ENCODE measurements at places on chromosomes 6 and 20.

- no peak for DNase-seq
These were observed 390.2 kb downstream of the PRKN start for GRCh38 chr6:162337412-162337811.

- DNase-seq = no peak
These were observed 65.2 kb upstream of the GPR6 start for GRCh38 chr6:109912952-109913351.

GRCh38 chr6:90989763-90990162 is 402.9 kb upstream of the MAP3K7 start:
- DNase-seq = no peak

DNA sequence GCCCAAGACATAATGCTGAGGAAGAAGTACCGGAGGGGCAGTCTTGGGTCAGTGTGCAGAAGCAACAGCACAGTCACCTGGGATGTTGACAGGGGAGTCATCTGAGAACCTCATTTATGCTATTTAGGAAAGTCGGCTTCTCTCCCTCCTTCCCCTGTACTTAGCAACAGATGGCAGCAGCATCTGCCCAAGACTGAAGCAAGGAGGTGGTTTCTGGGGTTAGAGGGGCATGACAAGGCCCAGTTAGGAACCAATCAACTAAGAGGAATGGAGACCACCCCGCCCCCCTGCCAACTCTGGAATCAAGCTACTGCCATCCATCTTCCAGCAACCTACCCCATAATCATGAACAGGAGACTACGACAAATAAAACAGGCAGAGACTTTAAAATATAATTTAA is 21.7 kb downstream of the RIPK1 start:
- no peak for DNase-seq

- no peak for DNase-seq
These were observed 92.5 kb downstream of the CD83 start for GRCh38 chr6:14210077-14210476.

DNA sequence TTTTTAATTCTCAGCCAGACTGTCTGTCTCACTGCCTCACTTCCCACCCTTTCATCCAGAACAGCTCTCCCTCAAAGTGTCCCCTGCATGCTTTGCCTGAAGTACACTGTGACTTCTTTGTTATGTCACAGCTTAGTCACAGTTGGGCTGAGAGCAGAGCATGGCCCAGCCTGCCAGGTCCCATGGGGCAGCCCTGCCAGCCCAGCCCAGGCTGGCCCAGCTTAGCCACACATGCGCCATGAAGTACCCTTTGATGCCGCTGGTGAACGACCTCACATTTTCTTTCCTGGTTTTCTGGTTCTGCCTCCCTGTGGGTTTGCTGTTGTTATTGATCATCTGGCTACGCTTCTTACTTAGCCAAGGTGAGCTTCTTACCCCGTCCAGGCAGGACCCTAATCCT is at the start of gene ADIG:
Gene ADIG (plus strand): TSS at position 185 of the 400 bp plus-strand sequence. CDS start 54 bp downstream, at position 239.
- no peak for DNase-seq

- no peak for DNase-seq
These were observed 45.0 kb upstream of the RIPOR2 start for GRCh38 chr6:24980507-24981385.

DNA sequence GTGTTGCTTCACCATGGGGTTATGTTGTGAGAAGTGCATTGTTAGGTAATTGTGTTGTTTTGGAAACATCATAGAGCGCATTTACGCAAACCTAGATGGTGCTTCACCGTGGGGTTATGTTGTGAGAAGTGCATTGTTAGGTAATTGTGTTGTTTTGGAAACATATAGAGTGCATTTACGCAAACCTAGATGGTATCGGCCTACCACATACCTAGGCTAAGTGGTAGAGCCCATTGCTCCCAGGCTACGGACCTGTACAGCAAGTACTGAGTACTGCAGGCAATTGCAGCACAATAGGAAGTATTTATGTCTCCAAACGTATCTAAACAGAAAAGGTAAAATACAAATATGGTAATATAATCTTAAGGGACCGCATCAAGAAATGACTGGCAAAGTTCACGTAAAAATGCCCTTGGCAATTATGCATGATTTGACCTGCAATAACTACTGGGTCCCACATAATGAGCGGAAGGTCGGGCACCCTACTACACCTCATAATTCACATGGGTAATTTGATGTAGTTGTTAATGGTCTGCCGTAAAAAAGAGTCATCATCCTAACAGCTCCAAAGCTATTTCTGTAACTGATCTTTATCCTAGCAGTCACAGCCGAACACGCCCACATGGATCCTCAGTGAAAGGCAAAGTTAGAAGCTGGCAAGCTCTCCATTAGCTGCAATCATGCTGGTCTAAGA is 76.0 kb downstream of the RSPH3 start:
- no peak for DNase-seq

GRCh38 chr6:93293872-93294271 is 125.5 kb downstream of the EPHA7 start:
- no peak for DNase-seq

- DNase-seq = no peak
These were observed 249.4 kb downstream of the ATXN1 start for GRCh38 chr6:16511723-16512489.

- no peak for DNase-seq
These were observed 19.4 kb downstream of the PFDN4 start for GRCh38 chr20:54227241-54227640.
